AG20443 (cell line): ENCODE measurements at places on chromosomes 1 and 21.

GRCh38 chr1:100265562-100265930, 470 bp upstream of the RTCA start:
- DNase-seq: peak; percentile 37

DNA sequence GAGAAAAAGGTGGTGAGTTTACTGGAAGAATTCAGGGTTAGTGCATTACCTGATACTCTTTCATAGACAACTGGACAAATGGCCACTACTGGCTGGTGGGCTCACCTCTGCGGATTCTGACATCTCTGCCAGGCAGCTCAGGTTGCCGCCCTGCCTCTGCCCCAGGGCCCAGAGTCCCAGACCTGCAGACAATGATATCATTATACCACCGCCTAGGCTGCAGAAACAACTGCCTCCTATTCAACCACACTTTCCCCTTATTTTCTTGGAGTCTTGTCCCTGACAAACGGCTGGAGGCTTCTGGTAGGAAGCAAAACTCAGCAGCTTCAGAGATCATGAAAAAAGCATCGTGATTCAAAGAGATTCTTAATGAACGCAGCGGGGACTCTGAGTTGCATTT, 37.0 kb downstream of the IRF2BP2 start:
- no peak for DNase-seq

DNA sequence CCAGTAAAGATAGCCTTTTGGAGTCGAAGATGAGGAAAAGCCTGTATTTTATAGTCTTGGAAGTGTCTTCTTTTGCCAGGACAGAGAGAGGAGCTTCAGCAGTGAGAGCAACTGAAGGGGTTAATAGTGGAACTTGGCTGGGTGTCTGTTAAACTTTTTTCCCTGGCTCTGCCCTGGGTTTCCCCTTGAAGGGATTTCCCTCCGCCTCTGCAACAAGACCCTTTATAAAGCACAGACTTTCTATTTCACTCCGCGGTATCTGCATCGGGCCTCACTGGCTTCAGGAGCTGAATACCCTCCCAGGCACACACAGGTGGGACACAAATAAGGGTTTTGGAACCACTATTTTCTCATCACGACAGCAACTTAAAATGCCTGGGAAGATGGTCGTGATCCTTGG, at the start of gene VCAM1:
Gene VCAM1 (plus strand): TSS at position 253 of the 400 bp plus-strand sequence. CDS start 119 bp downstream, at position 372.
- DNase-seq: no peak

DNA sequence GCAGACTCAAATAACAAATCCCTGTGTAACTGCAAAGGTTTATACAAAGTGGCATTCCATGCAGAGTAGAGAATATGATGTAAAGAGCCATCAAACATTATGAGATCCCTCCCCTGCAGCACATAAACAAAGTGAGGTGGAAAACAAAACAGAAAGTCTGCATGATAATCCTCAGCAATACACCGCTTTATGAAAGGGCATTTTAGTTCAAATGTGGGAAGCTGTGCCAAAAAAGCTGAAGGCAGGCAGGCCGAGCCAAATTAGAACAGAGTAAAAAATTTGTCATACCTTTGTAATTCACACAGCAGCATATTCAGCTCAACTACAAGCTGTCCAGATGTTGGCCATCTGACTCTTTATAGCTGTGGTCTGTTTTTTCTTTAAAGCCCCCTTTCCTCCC, 113.5 kb downstream of the LHX9 start:
- DNase-seq: peak; percentile 55

GRCh38 chr1:94678202-94678848, 136.8 kb upstream of the F3 start:
- no peak for DNase-seq

DNA sequence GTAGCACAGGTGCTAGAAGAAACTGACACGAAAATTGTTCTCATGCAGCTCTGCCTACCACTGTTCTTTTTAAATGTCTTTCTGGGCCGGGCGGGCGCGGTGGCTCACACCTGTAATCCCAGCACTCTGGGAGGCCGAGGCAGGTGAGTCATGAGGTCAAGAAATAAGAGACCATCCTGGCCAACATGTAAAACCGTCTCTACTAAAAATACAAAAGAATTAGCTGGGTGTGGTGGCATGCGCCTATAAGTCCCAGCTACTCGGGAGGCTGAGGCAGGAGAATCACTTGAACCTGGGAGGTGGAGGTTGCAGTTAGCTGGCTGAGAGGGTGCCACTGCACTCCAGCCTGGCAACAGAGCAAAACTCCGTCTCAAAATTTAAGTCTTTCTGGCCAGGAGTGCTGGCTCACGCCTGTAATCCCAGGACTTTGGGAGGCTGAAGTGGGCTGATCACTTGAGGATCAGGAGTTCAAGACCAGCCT, 947 bp upstream of the RIT1 start:
- no peak for DNase-seq

DNA sequence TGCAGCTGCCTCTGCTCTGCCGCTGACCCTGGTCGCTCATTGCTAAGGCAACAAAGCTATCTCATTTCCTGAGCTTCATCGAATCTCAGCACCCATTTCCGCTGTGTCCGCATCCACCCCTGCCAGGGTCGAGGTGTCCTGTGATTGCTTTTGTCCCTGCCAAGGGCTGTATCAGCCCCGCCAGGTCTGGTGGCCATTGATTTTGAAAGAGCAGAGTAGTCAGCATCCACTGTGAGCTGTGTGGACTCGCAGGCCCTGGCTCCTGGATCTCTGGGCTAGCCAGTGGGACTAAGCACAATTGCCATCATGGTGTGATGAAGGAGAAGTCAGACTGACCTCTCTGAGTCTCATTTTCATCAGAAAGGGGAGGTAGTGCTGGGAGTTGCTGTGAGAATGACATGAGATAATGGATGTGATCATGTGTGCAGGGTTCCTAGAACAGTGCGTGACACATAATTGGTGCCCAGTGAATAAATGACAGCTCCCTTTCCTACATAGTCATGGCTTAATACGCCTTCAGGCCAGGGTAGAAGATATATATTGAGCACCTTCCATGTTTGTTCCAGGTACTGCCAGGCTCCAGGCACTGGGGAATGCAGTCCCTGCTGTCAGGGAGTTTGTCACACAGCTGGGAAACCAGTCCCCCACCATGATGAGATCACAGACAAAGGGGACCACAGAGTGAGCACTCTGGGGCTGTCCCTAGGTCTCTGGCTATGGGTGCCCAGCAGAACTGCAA, 32.1 kb downstream of the NAV1 start:
- DNase-seq: no peak

DNA sequence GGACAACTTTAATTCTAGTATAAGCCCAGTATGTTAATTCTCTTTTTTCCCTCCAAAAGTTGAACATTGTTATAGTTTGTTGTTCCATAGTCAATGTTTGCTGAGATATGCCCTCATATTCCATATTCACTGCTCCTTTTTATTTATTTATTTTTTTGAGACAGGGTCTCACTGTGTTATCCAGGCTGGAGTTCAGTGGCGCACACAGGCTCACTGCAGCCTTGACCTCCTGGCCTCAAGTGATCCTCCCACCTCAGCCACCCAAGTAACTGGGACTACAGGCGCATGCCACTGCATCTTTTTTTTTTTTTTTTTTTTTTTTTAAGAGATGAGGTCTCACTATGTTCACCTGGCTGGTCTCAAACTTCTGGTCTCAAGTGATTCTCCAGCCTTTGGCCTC, 38.7 kb downstream of the GFI1 start:
- no peak for DNase-seq

- no peak for DNase-seq
Measured at GRCh38 chr1:228282329-228283042, 74.6 kb downstream of the OBSCN start.

DNA sequence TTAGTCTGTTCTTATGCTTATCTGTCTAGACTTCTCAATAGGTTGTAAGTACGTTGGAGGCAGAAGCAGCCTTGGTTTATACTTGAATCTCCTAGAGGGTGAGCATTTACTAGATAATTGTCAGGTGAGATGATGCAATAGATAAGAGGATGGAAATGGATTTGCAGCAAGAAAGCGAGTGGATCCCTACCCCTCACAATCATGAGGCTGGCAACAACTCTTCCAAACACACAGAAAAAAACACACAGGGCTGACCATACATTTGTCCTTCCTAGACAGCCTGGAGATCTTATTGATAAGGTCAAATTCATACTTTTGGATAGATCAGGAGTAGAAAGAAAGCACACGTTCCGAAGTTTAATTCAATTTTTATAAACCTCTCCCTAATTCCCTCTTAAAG, 481.4 kb upstream of the CAMK1G start:
- DNase-seq: no peak

DNA sequence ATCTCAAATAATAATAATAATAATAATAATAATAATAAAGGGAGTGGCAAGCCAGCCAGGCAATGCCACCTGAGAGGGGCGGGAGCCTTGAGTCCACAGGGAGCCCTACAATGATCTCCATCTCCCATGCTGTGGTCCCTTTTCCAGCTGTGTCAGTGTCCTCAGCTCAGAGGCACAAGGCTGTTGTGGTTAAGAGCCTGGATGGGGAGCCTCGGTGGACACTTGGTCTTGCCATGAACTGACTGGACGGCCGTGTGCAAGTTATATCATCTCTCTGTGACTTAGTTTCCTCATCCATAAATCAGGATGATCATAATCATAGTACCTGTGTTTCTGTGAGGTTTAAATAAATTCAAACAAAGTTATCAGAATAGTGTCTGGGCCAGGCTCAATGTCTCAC, 127.8 kb upstream of the TIAM1 start:
- DNase-seq: no peak

DNA sequence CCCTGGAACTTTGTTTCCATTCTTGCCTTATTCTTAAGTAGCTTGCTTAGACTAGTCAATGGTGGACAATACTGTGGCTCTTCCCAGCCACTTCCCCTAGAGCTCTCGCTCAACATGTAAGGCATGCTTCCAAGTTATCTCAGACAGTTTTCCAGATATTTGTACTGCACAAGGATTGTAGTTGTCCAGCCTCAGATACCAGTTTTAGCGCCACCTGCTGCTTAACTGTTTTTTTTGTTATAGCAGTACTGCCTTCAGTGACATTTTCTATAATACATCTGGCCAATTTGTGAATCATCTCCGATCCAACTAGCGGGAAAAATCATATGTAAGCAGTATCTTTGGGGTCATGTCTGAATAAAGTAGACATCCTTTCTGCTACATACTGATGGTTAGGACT, 346.7 kb upstream of the ADGRL4 start:
- peak; percentile 45 for DNase-seq

DNA sequence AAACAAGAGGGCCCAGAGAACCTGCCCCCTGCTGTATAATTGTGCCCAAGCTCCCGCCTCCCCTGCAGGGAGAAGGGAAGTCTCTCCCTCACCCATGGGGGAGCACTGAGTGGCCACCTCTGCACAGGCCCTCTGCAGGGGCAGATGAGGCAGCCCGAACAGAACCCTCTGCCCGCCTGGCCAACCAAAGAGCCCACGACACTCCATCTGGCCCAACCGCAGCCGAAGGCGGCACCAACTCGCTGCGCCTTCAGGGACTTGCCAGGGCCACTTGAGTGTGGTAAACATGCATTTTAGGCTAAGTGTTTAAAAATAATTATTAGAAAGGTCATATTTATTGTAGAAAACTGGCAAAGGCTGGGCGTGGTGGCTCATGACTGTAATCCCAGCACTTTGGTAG, 34.6 kb upstream of the CCSAP start:
- no peak for DNase-seq

DNA sequence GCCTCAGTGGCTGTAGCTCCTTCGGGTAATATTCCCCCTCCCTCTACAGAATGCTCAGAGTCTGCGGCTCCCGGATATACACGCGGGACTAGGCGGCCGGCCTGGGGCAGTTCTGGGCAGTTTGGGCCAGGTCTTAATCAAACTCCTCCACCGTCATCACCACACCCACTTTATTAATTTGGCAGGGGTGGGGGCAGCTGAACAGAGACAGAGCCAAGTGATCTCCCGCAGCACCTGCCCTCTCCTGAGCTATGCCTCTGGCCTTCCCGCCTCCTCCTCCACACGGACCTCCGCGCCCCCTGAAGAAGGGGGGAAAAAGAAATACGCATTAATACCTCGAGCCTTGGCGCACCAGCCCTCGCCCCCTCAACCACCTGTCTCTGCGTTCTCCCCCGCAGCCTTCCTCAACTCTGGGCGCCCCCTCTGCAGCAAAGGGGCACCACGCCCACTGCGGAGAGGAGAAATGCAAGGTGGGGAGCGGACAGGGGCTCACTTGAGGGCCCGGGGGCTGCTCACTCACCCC, 42.6 kb downstream of the CD34 start:
- DNase-seq: peak; percentile 63

DNA sequence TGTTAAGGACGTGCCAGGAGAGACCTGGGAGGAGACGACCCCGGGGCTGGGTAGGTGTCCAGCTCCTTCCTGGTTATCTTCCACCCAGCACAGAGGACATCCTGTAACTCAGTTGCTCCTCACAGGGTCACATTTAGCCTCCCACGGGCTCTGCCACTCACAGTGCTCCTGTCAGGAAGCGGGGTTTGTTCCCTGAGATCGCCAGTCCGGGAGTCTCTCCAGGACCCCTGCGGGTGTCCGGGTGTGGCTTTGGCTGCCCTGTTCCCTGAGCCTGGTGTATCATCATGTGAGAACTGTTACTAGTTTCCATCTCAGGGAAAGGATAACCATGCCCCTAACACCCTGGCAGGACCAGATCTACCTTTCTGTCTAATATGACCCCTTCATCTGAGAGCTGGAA, 158.2 kb upstream of the RUNX1 start:
- DNase-seq: peak; percentile 20

DNA sequence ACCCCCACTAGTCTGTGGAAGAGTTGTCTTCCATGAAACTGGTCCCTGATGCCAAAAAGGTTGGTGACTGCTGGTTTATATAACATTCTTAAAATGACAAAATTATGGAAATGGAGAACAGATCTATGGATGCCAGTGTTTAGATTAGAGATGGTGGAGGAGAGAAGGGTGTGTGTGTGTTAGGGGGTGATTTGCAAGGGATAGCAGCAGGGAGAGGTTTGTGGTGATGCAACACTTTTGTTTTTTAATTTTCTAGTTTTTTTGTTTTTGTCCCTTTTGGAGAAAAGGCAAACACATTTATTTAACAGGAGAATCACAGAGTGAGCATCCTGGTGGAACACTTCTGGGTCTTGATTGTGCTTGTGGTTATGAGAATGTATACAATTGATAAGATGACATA, 143.8 kb downstream of the RPS6KC1 start:
- no peak for DNase-seq

DNA sequence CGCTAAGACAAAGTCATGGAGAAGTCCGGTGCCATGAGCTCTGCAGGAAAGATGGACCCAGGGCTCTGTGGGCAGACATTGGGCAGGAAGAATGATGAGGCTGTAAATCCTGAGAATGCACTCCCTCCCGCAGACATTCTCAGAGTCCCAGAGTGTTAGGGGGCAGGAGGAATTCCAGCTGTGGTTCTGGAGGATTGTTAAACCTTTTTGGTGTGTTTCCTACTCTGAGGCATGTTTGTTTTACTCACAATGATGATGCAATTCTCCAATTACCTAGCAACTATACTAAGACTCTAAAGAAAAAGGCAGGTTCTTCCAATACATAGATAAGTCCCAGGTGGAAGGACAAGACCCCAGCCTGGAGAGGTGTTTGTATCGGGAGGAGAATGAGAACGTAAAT, 2.8 kb upstream of the CAPN9 start:
- peak; percentile 33 for DNase-seq

DNA sequence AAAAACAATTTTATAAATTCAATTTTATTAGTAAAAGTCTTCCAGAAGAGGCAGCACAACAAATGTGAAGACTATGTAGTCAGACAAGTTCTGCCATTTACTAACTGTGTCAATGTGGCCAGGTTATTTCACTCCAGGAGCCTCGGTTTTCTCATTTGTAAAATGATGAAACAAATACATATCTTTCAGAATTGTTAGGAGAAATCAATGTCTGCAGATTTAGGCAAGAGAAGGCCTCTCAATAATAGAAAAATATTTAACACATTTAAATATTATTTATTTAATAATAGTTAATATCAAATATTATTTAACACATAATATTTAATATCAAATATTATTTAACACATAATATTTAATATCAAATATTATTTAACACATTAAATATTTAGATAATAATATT, 75.6 kb upstream of the PTGFR start:
- no peak for DNase-seq
